Spinal cord (tissue), 10 donors: ENCODE measurements at places on chromosomes 5 and 9. TPM values are rescaled to one million over a fixed set of nuclear protein-coding genes. Genes with fewer than 3 reads are reported as not detected.

The OMD gene
- 76.5 TPM for total RNA-seq

The SARDH gene
- 6.9 TPM for total RNA-seq

The RPL12 gene
- 1,810 TPM for total RNA-seq

The MYOT gene
- total RNA-seq, result 8.3 TPM

The OGN gene
- total RNA-seq, result 576 TPM

The TLR4 gene
- total RNA-seq, result 34.6 TPM

The NEUROG1 gene
- 0.39 TPM for total RNA-seq

The PCDHB11 gene
- total RNA-seq, result 9.7 TPM

The SRA1 gene
- total RNA-seq, result 36.1 TPM

The FOXI1 gene
- total RNA-seq, result not detected

The SLC34A1 gene
- not detected for total RNA-seq

The PMPCA gene
- total RNA-seq, result 22.8 TPM

The FABP6 gene
- total RNA-seq, result 2.8 TPM

The TMEM245 gene
- 82.8 TPM for total RNA-seq

The KCTD16 gene
- total RNA-seq, result 5.3 TPM

The PRDM9 gene
- total RNA-seq, result not detected

The SLCO6A1 gene
- not detected for total RNA-seq

The SEC24A gene
- total RNA-seq, result 38.2 TPM

The LCN1 gene
- not detected for total RNA-seq

The PRR16 gene
- 1.6 TPM for total RNA-seq

The C5orf52 gene
- not detected for total RNA-seq

The GPR21 gene
- 5.6 TPM for total RNA-seq

The SYK gene
- 10.4 TPM for total RNA-seq

The CYSTM1 gene
- 12.7 TPM for total RNA-seq

The FBXO10 gene
- 15.3 TPM for total RNA-seq

The TNFSF15 gene
- 0.69 TPM for total RNA-seq

The SPEF2 gene
- 25.0 TPM for total RNA-seq

The SOHLH1 gene
- 0.50 TPM for total RNA-seq

The SPATA31C1 gene
- total RNA-seq, result 0.20 TPM

The ALAD gene
- 25.5 TPM for total RNA-seq

The GFI1B gene
- 0.50 TPM for total RNA-seq

The SEMA5A gene
- total RNA-seq, result 70.7 TPM

The SPATA24 gene
- 4.8 TPM for total RNA-seq

The SPINK13 gene
- total RNA-seq, result not detected
